Glutamatergic neuron (in vitro differentiated cells): ENCODE measurements at places on chromosomes 5 and 9. TPM values are rescaled to one million over a fixed set of nuclear protein-coding genes. Genes with fewer than 3 reads are reported as not detected.

Gene PLK2
- 7.8 TPM for total RNA-seq

DNA sequence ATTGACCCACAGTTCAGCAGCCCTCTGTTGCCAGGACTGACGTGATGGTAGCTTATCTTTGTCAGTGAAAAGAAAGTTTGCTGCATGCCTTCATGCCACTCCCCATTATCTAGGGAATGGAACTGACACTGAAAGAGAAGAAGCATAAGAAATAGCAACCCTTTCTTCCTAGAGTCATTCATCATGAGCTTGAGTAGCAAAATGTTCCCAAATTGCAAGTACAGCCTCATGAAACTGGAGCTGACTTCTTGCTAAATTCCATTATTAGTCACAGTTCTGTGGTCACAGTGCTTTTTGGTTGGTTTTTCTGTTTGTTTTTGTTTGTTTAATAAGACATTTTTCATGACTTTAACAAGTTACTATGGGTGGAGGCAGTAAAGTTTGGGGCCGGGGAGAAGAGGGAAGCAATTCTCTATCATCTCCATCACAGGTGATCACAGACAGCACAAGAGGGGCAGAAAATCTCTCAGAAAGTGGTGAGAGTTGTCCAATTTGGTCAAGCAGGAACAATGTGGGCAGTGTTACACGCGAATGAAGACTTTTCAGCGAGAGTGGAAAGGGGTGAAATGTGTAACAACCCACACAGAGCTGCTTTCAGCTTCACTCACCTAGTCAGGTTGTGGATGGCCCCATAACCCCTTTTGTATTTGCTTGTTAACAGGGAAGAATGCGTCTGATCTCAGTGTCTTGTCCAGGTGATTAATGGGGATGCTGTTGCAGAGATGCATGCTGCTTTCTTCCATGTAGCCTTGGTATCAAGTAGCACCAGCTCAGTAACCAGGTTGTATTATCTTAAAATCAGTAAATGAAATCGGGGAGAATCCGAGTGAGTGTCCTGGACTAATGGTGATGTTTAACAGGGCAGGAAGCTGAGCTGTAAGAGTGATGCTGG, 440.4 kb downstream of the DMRT2 start:
- DNase-seq: no peak

- no peak for DNase-seq
Observed at GRCh38 chr9:94663140-94663539, 23.8 kb upstream of the FBP1 start.

- DNase-seq: no peak
Observed at GRCh38 chr5:65832603-65833228, 93.7 kb upstream of the ERBIN start.

GRCh38 chr5:54772684-54773083, 212.7 kb downstream of the ESM1 start:
- DNase-seq: no peak

DNA sequence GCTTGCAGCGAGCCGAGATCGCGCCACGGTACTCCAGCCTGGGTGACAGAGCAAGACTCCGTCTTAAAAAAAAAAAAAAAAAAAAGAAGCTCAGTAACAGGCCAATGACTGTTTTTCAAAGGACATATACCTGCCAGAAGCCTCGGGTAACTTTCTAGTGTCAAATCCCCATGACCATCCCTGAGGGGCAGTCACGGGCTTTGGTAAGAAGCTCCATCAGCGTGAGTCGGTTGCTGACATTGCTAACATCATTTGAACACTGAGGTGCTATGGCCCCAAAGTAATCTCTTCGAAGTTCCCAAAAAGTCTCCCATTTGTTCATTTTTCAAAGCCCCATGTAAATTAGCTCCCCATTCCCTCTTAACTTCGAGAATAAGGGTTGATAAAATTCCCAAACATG, 11.6 kb downstream of the NAIP start:
- no peak for DNase-seq

GRCh38 chr5:77294185-77294584, 83.7 kb downstream of the PDE8B start:
- no peak for DNase-seq

Gene BNIP1
- total RNA-seq: 12.5 TPM

GRCh38 chr5:77841616-77842015, 65.5 kb upstream of the TBCA start:
- no peak for DNase-seq

GRCh38 chr9:137049544-137050449, 3.8 kb upstream of the NPDC1 start:
- peak; percentile 84 for DNase-seq

DNA sequence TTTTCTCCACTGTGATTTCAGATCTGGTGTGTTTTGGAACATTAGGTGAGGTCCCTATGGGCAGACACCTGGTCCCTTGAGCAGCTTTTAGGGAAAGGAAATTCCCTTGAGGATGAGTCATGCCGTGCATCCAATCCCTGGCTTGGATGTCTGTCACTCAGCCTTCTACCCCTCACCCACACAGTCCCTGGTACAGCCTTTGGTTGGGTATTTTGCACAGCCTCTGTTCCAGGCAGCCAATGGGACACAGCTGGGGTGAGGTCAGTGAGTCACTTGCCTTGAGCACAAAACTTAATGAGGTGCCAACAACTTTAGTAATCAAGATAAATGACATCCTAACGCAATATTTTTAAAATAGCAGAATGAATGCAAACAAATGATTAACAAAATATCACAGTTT, 22.7 kb upstream of the SVEP1 start:
- DNase-seq: no peak

DNA sequence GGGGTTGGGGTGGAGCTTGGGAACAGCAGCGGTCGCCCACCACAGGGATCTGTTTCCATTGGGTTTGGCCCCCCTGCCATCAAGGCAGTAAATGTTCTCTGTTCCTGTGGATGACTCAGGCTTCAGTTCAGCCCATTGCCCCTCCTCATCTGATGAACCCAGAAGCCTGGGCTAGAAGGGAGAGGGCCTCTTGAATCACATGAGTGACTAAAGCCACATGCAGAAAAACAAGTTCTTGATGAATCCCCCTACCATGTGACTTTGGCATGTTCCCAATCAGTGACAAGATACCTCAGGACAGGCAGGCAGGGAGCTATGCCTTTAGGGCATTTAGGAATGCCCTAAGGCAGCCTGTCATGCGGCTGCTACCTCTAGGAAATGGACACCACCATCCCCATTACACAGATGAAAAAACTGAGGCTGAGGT, 2.5 kb downstream of the SH3PXD2B start:
- no peak for DNase-seq

GRCh38 chr5:88787856-88788255, 95.1 kb downstream of the MEF2C start:
- no peak for DNase-seq

DNA sequence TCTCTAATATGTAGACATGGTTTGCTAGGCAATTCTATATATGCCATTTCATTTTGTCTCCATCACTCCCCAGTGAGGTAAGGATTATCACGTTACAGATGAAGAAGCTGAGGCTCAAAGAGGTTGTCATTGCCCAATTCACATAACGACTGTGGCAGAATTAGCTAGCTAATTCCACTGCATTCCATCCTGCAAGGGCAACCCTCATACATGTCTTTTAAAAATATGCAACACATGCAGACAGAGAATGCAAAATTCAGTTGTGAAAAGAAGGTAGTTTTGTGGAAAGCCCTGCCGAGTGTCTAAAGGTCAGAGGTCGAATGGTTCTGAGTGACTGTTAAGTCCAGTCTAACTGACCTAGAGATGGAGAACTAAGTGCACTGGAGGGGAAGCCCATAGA, 219.2 kb downstream of the PAPPA start:
- DNase-seq: no peak

GRCh38 chr5:181160152-181160754, 12.9 kb downstream of the OR2V2 start:
- DNase-seq: peak; percentile 78
